ENCODE measurements at places on chromosomes 2 and 18. TPM values are rescaled to one million over a fixed set of nuclear protein-coding genes. Genes with fewer than 3 reads are reported as not detected.

Gene TXNDC2
- 0.11 TPM for total RNA-seq

GRCh38 chr18:22167471-22168241 is 1.7 kb upstream of the GATA6 start:
- H3K36me3 ChIP-seq, result no peaks in the 10 kb centered on the region
- H3K27ac ChIP-seq, result peak overlapping the region; percentile 29
- H3K27me3 ChIP-seq, result no peaks in the 10 kb centered on the region
- peaks cover 6% of the 10 kb centered on the region for H3K4me1 ChIP-seq
- no peak for DNase-seq
- peak overlapping the region; percentile 73 for H3K4me3 ChIP-seq

- DNase-seq, result no peak
- no peak overlapping the region for H3K4me3 ChIP-seq
- no peaks in the 10 kb centered on the region for H3K36me3 ChIP-seq
- no peak overlapping the region for H3K27ac ChIP-seq
- peaks cover 23% of the 10 kb centered on the region for H3K4me1 ChIP-seq
Measured at GRCh38 chr2:43059183-43059897, 167.1 kb downstream of the ZFP36L2 start.

GRCh38 chr18:36809590-36810381 is 19.0 kb downstream of the TPGS2 start:
- no peaks in the 10 kb centered on the region for H3K4me1 ChIP-seq
- no peaks in the 10 kb centered on the region for H3K27me3 ChIP-seq
- no peak overlapping the region for H3K27ac ChIP-seq
- no peak overlapping the region for H3K4me3 ChIP-seq
- no peaks in the 10 kb centered on the region for H3K36me3 ChIP-seq

Data from PC-9 (cell line).